ENCODE measurements at places on chromosomes 2 and 18. TPM values are rescaled to one million over a fixed set of nuclear protein-coding genes. Genes with fewer than 3 reads are reported as not detected.

ACKR3 gene
- 8.5 TPM for total RNA-seq

PSMA8 gene
- total RNA-seq: not detected

SIX3 gene
- not detected for total RNA-seq

TNS1 gene
- 9.8 TPM for total RNA-seq

LYG2 gene
- total RNA-seq: not detected

GRCh38 chr2:160338901-160339685, 139.0 kb upstream of the ITGB6 start:
- no peak overlapping the region for H3K27ac ChIP-seq
- no peak overlapping the region for H3K4me3 ChIP-seq
- DNase-seq: no peak
- no peaks in the 10 kb centered on the region for H3K27me3 ChIP-seq
- peaks cover 7% of the 10 kb centered on the region for H3K36me3 ChIP-seq

- peak overlapping the region; percentile 48 for H3K4me3 ChIP-seq
- peaks cover 8% of the 10 kb centered on the region for H3K4me1 ChIP-seq
- H3K27me3 ChIP-seq: peaks cover 9% of the 10 kb centered on the region
- no peak for DNase-seq
- no peaks in the 10 kb centered on the region for H3K36me3 ChIP-seq
These were observed 231.6 kb upstream of the SMAD2 start for GRCh38 chr18:48161911-48162698.

- no peak for DNase-seq
- no peaks in the 10 kb centered on the region for H3K36me3 ChIP-seq
- no peak overlapping the region for H3K4me3 ChIP-seq
- H3K27ac ChIP-seq: no peak overlapping the region
- H3K4me1 ChIP-seq: no peaks in the 10 kb centered on the region
These were observed 243.4 kb downstream of the BCL11A start for GRCh38 chr2:60309941-60310660.

DNA sequence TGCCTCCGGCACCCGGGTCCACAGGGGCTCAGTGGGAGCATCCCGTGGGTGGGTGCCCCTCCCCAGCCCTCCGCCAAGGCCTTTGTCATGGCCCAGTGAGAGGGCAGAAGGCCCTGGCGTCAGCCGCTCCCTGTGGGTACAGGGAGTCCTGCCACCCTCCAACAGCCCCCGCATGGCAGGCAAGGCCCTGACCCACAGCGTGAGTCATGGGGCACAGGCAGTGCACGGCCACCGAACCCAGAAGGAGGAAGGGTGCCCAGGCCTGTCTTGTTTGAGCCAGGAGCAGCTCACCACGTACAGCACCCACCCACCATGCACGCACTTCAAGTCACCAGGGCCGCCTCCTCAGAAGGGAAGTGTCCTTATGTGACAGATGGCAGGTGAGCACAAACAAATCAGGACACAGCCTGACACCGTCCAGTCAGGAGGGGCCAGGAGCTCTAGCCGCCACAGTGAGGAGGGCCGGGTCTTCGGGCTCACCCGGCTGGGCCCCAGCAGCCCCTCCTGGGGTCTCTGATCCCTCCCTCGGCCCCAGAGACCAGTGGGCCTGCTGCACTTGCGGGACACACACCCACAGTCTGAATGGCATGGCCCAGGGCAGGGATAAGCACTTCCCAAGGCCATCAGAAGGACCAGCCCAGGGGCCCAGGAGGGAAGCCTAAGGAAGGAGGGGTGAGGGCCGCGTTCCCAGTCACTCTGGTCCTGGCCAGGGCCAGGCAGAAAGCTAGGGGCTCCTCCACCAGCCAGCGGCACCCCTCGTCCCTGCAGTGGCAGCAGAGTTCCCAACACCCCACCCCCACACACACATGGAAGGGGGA, 25.8 kb downstream of the BIN1 start:
- H3K4me1 ChIP-seq: peaks cover 85% of the 10 kb centered on the region
- peaks cover 4% of the 10 kb centered on the region for H3K36me3 ChIP-seq
- H3K4me3 ChIP-seq: no peak overlapping the region

DNA sequence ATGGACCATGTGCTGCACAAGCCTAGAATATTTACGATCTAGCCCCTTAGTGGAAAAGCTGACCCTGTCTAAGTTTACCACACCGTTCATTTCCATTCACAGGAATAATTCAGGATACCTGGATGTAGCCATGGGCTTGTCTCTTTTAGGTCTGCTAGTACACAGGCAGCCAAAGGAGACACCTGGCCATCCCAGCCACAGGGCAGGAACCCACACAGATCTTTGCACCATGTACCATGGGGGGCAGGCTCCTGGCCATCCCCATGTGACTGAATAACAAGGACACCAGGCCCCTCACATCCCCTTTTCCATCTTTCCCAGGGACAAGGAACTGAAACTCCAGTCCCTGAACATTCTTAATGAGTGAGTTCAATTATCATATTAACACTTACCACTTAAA, 467.3 kb upstream of the MYT1L start:
- no peak overlapping the region for H3K4me3 ChIP-seq
- no peak for DNase-seq
- H3K4me1 ChIP-seq: no peaks in the 10 kb centered on the region
- H3K36me3 ChIP-seq: no peaks in the 10 kb centered on the region

- H3K36me3 ChIP-seq: no peaks in the 10 kb centered on the region
- peaks cover 34% of the 10 kb centered on the region for H3K4me1 ChIP-seq
- no peaks in the 10 kb centered on the region for H3K27me3 ChIP-seq
- DNase-seq: peak; percentile 48
- H3K4me3 ChIP-seq: no peak overlapping the region
- no peak overlapping the region for H3K27ac ChIP-seq
These were observed 103.1 kb downstream of the UPP2 start for GRCh38 chr2:158204741-158205165.

DNA sequence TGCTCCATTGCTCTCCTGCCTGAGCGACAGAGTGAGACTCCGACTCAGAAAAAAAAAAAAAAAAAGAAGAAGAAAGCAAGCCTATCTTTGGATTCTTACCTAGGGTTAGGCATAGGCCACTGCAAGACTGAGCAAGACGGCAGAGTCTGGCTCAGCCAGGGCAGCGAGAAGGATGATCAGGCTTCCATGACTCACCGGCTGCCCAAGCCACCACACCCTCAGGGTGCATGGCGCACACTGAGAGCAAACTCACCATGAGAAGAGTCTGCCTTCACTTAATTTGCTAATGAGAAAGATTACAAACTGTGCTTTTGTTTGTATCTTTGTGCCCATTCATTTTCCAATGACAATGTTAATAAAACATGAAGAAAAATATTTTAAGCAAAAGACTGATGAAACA, 8.2 kb downstream of the FAM110C start:
- H3K36me3 ChIP-seq: no peaks in the 10 kb centered on the region
- H3K27me3 ChIP-seq: peaks cover 18% of the 10 kb centered on the region
- DNase-seq: no peak
- H3K4me1 ChIP-seq: no peaks in the 10 kb centered on the region
- no peak overlapping the region for H3K4me3 ChIP-seq
- H3K27ac ChIP-seq: no peak overlapping the region

GRCh38 chr2:152580714-152581113, 136.5 kb downstream of the PRPF40A start:
- no peak overlapping the region for H3K4me3 ChIP-seq
- DNase-seq: no peak
- peak overlapping the region; percentile 19 for H3K27ac ChIP-seq
- H3K4me1 ChIP-seq: peaks cover 15% of the 10 kb centered on the region

DNA sequence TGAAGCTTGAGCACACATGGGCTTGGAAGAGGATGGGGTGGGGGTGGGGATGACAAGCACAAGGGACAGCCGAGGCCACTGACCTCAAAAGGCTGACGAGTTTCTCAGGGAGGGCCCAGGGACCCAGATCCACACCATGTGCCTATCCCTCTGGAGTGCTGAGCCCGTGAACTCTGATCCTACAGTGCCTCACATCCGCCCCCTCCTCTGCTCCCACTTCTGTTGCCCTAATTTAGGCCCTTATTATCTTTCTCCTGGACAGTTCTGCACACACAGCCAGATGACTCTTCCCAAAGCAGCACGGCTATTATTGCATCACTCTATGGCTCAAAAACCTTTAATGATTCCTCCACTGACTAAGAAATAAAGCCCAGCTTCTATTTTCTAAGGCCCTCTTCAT, 24.8 kb downstream of the CYRIA start:
- no peak for DNase-seq
- peaks cover 12% of the 10 kb centered on the region for H3K4me1 ChIP-seq
- no peak overlapping the region for H3K27ac ChIP-seq

DNA sequence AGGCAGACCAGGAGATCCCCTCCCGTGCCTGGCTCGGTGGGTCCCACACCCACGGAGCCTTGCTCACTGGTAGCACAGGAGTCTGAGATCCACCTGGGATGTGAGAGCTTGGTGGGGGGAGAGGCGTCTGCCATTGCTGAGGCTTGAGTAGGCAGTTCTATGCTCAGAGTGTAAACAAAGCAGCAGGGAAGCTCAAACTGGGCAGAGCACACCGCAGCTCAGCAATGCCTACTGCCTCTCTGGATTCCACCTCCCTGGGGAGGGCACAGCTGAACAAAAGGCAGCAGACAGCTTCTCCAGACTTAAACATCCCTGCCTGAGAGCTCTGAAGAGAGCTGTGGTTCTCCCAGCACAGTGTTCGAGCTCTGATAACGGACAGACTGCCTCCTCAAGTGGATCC, 85.1 kb downstream of the UGP2 start:
- DNase-seq: no peak
- no peak overlapping the region for H3K27ac ChIP-seq
- no peaks in the 10 kb centered on the region for H3K27me3 ChIP-seq
- no peaks in the 10 kb centered on the region for H3K4me1 ChIP-seq
- no peak overlapping the region for H3K4me3 ChIP-seq

GRCh38 chr18:48627216-48627615, 88.4 kb downstream of the CTIF start:
- H3K27me3 ChIP-seq: no peaks in the 10 kb centered on the region
- peaks cover 61% of the 10 kb centered on the region for H3K36me3 ChIP-seq
- H3K4me1 ChIP-seq: peaks cover 84% of the 10 kb centered on the region
- no peak overlapping the region for H3K4me3 ChIP-seq
- no peak for DNase-seq

GRCh38 chr2:201699416-201699815, 972 bp upstream of the MPP4 start:
- peaks cover 33% of the 10 kb centered on the region for H3K36me3 ChIP-seq
- H3K4me3 ChIP-seq: no peak overlapping the region
- peaks cover 46% of the 10 kb centered on the region for H3K4me1 ChIP-seq
- no peak for DNase-seq
- peak overlapping the region; percentile 78 for H3K27ac ChIP-seq

- H3K27me3 ChIP-seq: no peaks in the 10 kb centered on the region
- no peak for DNase-seq
- no peak overlapping the region for H3K27ac ChIP-seq
- no peak overlapping the region for H3K4me3 ChIP-seq
- peaks cover 9% of the 10 kb centered on the region for H3K4me1 ChIP-seq
These were observed 3.8 kb downstream of the SMYD5 start for GRCh38 chr2:73217826-73218225.

DNA sequence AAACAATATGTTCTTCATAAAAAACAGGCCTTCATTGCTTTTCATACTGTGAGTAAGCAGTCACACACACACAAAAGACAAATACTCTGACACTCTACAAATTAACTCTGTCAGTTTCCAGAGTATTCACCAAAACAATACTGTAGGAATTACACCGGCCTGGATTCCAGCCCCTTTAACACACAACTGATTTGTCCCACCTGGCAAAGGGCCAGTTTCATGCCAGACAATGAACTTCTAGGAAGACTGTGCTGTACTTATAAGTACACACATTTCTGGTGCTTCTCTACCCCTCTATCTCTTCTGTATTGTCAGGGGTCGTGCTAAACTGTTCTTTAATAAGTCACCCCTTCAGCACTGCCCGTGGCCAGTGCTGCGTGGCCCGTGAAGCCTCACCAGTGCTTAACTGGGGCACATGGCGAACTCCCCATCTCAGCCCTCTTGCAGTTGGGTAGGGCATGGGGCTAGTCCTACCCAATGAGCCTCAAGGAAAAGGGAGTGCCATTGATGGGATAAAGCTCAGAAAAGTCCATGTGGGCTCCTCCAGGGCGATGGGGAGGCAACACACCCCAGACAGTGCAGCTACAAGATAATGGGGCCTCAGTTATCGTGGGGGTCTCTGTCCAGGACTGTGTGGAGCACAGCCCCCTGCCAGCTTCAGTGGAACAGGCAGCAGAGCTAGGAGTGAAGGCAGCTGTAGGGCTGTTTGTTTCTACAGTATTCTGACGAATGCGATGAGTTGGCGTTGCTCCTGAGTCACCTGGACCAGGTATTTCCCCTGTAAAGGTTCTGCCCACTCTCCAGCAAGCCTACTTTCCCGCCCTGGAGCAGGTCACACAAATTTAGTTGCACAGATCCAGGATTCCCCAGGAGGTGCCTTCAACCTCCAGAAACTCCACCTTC, 99.0 kb downstream of the SP3 start:
- H3K4me1 ChIP-seq: no peaks in the 10 kb centered on the region
- H3K4me3 ChIP-seq: no peak overlapping the region
- H3K36me3 ChIP-seq: no peaks in the 10 kb centered on the region
- H3K27me3 ChIP-seq: 0 out of 2 replicates have a peak, but pooled peaks cover 4% of the 10 kb centered on the region
- peak; percentile 9 for DNase-seq
- no peak overlapping the region for H3K27ac ChIP-seq

- H3K36me3 ChIP-seq: no peaks in the 10 kb centered on the region
- DNase-seq: no peak
- no peak overlapping the region for H3K27ac ChIP-seq
- H3K4me3 ChIP-seq: no peak overlapping the region
- H3K27me3 ChIP-seq: peaks cover 23% of the 10 kb centered on the region
- peaks cover 5% of the 10 kb centered on the region for H3K4me1 ChIP-seq
These were observed 5.7 kb downstream of the KLHL23 start for GRCh38 chr2:169739351-169739750.
